ENCODE measurements at places on chromosomes 7 and 10. TPM values are rescaled to one million over a fixed set of nuclear protein-coding genes. Genes with fewer than 3 reads are reported as not detected.
A peak's percentile ranks its signal among the peaks of the same experiment; 100 is the strongest.

The MRC1 gene
- not detected for total RNA-seq

The RAMP3 gene
- not detected for total RNA-seq

- DNase-seq = no peak
- peaks cover 3% of the 10 kb centered on the region for H3K36me3 ChIP-seq
- H3K4me1 ChIP-seq = no peaks in the 10 kb centered on the region
- H3K4me3 ChIP-seq = no peak overlapping the region
- H3K27me3 ChIP-seq = no peaks in the 10 kb centered on the region
These were observed 42.3 kb downstream of the ZNF727 start for GRCh38 chr7:64087501-64087900.

GRCh38 chr7:131196803-131197202 is 130.9 kb upstream of the MKLN1 start:
- H3K27ac ChIP-seq = no peak overlapping the region
- no peak overlapping the region for H3K4me3 ChIP-seq
- no peaks in the 10 kb centered on the region for H3K36me3 ChIP-seq

DNA sequence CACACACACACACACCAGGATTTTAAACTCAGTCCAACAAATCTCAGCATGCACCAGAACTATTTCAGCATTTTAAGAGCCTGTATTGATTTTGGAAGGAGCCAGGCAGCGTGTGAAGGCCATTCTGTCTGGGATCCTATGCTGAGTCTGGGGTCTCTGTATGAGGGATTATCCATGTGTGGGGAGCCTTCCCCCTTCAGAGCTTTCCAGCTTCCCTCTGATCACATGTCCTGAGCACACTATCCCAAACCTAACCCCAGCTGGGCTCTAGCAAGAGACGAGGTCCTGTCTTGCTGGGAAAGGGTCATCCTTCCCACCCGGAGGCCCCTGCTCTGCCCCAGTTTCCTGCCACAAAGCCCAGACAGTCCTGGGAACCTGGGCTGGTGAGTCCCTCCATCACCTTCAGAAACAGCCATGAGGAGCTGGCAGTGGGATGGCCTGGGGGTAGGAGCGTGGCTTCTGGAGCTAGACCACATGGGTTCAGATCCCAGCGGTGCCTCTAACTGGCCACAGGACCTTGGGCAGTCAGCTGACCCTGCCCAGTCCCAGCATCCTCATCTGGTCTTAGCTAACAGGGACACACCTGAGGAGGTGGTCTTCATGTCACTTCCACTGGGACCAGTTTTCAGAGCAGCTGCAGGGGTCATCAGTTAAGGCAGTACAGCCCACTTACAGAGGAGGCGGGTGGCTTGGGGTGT is 79.6 kb upstream of the RET start:
- H3K4me1 ChIP-seq = no peaks in the 10 kb centered on the region
- no peak overlapping the region for H3K27ac ChIP-seq
- H3K27me3 ChIP-seq = no peaks in the 10 kb centered on the region
- DNase-seq = no peak
- H3K36me3 ChIP-seq = no peaks in the 10 kb centered on the region

DNA sequence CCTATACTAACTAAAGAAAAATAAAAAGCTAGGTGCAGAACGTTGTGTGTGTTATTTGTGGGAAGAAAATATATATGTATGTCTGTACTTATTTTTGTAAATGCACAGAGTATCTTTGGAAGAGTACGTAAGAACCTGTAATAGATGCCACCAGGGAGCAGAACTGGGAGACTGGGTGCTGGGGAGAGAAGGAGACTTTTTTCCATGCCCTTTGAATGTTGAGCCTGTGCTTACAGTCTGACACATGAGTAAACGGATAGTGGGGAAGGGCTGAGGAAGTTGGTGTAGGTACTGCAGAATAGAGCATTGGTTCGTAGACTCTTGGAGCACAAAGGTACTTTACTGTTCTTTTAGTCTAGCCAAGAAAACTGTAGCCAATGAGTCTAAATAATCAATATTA is 1.3 kb upstream of the SCRN1 start:
- no peaks in the 10 kb centered on the region for H3K36me3 ChIP-seq
- H3K4me1 ChIP-seq = peaks cover 15% of the 10 kb centered on the region
- no peak for DNase-seq
- H3K4me3 ChIP-seq = peak overlapping the region; percentile 72
- H3K27me3 ChIP-seq = peaks cover 22% of the 10 kb centered on the region

All from activated CD8-positive, alpha-beta T cell treated with anti-CD3 and anti-CD28 coated beads for 36 hours (primary cell).